ENCODE measurements at places on chromosomes 11 and 22.
A peak's percentile ranks its signal among the peaks of the same experiment; 100 is the strongest.

DNA sequence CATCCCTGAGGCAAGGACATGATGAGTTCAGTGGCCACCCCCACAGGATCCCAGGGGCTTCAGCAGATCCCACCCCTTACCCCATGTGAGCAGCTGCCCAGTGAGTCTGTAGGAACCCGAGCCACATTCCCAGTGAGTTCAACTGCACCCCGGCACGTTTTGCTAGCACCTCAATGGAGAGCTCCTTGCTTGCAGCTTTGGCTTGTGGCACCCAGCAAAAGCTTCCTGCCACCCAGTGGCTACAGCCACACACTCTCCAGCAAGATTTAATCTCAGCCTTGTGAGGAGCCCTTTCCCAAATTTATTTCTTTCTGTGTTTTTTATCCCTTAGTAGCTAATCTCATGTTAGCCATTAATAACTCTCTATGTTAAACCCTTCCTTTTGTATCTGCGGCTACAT lies 4.0 kb downstream of the SAA1 start:
- no peak overlapping the region for H3K4me3 ChIP-seq
- H3K36me3 ChIP-seq: peaks cover 1% of the 10 kb centered on the region
- H3K27me3 ChIP-seq: no peaks in the 10 kb centered on the region
- H3K27ac ChIP-seq: no peak overlapping the region
- peaks cover 15% of the 10 kb centered on the region for H3K4me1 ChIP-seq

DNA sequence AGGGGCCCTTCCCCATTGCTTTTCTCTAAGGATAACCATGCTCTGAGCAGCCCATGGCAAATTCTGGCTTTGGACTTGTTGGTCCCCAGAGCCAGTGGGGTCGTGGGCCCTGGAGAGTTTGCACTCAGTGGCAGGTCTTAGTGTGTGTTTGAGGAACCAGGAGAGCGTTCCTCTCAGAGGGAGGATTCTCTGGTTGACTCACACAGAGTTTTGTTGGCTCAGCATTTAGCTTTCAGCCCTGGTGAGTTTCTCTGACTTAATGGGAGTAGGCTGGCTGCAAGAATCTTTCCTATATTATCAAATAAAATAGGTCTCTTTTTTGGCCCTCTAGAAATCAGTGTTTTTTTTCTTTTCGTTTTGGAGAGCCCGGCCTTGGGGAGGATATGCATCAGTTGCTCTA lies 20.9 kb downstream of the ST14 start:
- no peak overlapping the region for H3K27ac ChIP-seq
- H3K27me3 ChIP-seq: peaks cover 11% of the 10 kb centered on the region
- no peak overlapping the region for H3K4me3 ChIP-seq
- DNase-seq: no peak

DNA sequence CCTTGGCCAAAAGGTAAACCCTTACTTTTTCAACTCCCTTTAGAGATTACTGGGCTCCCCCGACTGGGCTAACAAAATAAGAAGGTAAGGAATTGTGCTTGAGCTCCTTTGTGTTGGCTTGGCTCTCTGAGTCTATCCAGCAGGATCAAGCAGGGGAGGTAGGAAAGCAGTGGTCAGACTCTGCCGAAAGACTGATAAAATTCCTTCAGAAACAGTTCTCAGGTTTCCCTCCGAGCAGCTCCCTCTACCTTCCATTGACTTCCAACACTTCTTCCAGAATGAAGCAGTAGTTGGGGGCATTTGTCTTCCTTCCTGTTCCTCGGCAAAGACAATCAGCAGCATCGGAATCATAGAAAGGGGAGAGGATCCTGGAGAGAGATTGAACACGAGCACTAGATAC lies 16.1 kb upstream of the CARD18 start:
- H3K27ac ChIP-seq: no peak overlapping the region
- H3K36me3 ChIP-seq: no peaks in the 10 kb centered on the region
- H3K27me3 ChIP-seq: no peaks in the 10 kb centered on the region
- H3K4me3 ChIP-seq: no peak overlapping the region
- DNase-seq: no peak
- no peaks in the 10 kb centered on the region for H3K4me1 ChIP-seq

- no peak overlapping the region for H3K27ac ChIP-seq
- H3K4me3 ChIP-seq: no peak overlapping the region
- no peak for DNase-seq
- H3K36me3 ChIP-seq: no peaks in the 10 kb centered on the region
Observed at GRCh38 chr11:8025816-8026215, 38.7 kb downstream of the EIF3F start.

DNA sequence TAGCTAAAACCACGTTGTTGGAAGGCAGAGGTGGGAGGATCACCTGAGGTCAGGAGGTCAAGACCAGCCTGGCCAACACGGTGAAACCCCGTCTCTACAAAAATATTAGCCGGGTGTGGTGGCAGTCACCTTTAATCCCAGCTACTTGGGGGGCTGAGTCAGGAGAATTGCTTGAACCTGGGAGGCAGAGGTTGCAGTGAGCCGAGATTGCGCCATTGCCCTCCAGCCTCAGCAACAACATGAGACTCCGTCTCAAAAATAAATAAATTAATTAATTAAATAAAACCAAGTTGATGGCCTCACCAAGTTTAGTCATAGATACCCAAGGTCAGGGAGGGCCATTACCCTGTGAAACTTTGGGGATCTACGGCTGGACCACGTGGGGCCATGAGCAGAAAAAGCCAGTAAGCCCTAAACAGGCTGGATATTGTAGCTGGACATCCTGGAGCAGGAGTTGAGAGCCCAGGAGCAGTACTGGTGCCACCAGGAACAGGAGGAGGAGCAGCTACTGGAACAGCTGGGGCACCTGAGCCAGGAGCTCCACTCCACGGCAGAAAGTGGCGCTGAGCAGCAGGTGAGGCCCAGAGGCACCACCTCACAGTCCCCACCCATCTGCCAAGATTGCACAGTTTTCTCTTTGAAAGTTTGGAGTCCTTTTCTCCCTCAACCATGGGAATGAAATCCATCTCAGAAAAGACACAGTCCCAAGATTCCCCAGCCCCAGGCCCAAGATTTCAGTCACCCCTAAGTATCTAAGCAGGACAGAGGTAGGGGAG lies 50.5 kb downstream of the BTG4 start:
- H3K36me3 ChIP-seq: no peaks in the 10 kb centered on the region
- H3K4me1 ChIP-seq: no peaks in the 10 kb centered on the region
- no peak overlapping the region for H3K4me3 ChIP-seq
- H3K27ac ChIP-seq: no peak overlapping the region

DNA sequence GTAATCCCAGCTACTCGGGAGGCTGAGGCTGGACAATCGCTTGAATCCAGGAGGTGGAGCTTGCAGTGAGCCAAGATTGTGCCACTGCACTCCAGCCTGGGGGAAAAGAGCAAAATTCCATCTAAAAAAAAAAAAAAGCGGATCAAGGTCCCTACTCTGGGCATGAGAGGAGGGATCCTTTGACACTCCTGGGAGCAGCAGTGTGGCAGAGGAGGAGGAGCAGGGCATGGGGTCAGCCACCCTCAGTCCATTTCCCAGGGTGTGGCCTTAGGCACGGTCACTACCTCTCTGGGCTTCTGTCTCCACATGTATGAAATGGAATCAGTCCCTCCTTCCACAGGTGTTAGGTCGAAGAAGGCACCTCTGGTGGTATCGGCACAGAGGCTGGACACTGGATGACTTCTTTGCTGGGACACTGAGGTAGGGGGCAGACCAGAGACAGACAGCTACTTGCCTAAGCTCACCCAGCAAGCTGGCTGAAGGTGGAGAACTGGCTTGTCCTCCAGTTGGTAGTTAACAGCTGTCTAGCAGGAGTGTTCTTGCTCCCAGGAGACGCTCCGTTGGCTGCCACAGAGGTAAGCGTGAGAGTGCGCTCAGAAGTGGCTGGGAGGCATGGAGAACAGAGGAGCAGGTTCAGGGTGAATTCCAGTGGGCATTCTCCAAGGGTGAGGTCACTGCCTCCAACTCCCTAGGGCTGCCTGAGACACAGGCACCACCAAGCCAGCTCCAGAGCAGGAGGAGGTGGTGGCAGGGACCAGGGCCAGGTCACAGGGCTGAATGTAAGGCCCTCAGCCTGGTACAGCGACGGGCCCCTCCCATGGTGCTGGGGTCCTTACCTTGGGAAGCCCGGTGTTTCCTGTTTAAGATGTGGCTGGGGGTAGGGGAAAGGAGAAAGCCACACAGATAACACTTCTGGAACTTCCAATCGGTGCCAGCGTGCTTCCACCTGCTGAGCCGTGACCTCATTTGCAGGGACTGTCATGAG lies 19.5 kb downstream of the TXN2 start:
- peaks cover 7% of the 10 kb centered on the region for H3K36me3 ChIP-seq
- no peak overlapping the region for H3K27ac ChIP-seq
- no peak for DNase-seq
- H3K27me3 ChIP-seq: no peaks in the 10 kb centered on the region

DNA sequence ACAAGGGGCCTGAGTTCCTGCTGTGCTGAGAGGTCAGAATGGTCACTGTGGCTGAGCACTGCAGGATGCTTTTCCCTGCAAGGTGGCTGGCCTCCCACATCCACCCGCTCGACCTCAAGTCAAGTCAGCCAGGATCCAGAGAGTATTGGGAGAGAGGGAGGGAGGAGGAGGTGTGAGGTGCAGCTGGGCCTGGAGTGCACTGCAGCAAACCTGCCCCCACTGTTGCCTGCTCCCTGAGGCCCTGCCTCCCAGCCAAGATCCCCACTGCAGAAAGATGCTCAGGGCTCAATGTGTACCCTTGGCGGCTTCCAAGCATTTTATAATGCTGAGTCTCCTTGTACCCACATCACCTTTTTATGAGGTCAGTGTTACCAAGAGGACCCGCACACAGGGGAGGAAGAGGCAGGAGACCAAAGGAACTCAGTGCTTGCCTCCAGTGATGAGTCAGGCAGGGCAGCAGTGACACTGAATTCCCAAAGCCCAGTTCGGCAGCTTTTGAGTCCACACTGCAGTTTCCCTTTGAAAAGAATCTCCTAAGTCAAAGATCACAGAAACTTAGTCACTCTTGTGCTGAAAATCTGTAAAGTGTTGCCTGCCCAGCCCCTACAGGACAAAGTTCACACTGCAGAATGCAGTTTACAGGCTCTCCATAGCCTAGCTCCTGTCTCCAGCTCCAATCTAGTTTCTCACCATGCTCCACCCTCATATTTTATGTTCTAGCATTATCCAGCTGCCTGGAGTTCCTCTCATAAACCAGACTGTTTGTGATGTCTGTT lies 3.1 kb downstream of the ENDOD1 start:
- H3K36me3 ChIP-seq: peaks cover 23% of the 10 kb centered on the region
- H3K4me3 ChIP-seq: no peak overlapping the region
- H3K4me1 ChIP-seq: peaks cover 80% of the 10 kb centered on the region
- H3K27ac ChIP-seq: peak overlapping the region; percentile 8
- no peaks in the 10 kb centered on the region for H3K27me3 ChIP-seq

GRCh38 chr11:67504005-67504949 lies 886 bp downstream of the PITPNM1 start:
- peak overlapping the region; percentile 93 for H3K4me3 ChIP-seq
- H3K27me3 ChIP-seq: no peaks in the 10 kb centered on the region
- H3K36me3 ChIP-seq: peaks cover 47% of the 10 kb centered on the region
- peak overlapping the region; percentile 84 for H3K27ac ChIP-seq
- peak; percentile 49 for DNase-seq
- H3K4me1 ChIP-seq: peaks cover 54% of the 10 kb centered on the region

DNA sequence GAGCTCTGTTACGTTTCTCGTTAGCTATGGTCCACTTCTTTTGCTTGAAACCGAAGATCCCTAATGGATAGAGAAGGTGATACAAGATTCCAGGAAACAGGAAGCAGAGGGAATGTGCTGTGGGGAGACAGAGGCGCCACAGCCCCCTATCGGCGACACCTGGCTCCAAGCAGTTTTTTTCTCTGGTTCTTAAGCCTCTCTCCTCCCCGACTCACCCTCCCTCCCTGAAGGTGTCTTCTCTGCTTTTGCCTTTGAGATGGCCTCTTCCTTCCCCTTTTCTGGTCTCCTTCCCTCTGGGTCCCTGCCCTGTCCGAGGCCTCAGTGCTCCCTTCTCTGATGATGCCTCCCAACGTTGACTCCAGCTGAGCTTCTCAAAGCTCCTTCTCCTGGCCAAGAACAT lies 14.2 kb upstream of the APOBEC3A start:
- H3K4me3 ChIP-seq: no peak overlapping the region
- H3K27me3 ChIP-seq: peaks cover 47% of the 10 kb centered on the region
- no peak for DNase-seq
- H3K4me1 ChIP-seq: peaks cover 27% of the 10 kb centered on the region

DNA sequence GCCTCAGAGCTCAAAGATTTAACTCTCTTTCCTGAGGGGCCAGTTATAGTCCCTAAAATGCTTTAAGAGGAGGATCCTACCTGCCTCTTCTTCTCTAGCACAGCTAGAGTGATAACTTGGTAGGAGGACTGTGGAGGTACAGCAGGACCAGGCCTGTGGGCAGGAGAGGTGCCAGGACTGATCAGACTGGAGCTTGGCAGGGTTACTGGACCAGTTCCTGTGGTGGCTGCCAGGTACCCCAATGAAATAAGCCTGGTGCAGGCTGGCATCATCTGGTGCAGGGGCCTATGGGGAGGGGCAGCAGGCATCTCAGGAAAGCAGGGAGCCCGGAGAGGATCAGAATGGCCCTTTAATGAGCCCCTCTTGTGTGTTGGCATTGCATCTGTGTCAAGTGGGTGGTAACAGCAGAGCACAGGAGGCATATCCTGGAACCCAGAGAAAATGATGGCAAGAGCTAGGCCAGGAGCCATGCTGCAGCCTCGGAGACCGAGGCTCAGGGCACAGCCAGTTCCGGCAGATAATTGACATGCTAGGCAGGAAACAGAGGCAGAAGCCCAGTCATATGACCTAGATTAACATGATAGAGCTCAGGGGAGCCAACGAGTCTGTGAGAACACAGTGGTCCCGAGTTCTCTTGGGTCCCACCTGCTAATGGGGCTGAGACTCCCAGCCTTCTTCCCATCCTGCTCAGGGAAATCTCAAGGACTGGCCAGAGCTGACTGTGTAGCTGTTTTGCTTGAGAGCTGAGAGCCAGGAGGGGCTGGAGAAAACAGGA lies 187.5 kb upstream of the ZBED5 start:
- no peaks in the 10 kb centered on the region for H3K27me3 ChIP-seq
- H3K36me3 ChIP-seq: no peaks in the 10 kb centered on the region
- no peaks in the 10 kb centered on the region for H3K4me1 ChIP-seq

DNA sequence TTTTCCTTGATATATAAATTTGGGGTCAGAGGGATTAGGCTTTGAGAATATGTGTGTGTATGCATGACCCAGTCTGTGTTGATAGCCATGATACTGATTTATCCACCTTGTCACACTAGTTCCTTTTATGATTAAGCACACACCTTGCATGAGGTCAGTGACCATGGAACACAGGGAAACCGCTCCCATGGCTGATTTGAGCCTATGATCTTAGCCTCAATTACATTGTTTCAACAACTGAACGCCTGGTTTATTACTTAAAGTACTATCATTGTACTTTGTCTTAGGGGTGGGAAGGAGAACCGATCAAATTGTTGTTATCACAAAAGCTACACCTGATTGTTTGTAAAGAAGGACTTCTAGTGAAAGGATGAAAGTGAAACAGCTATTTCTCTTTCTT lies 70.7 kb downstream of the ARFGAP2 start:
- no peak overlapping the region for H3K27ac ChIP-seq
- no peaks in the 10 kb centered on the region for H3K4me1 ChIP-seq
- H3K27me3 ChIP-seq: no peaks in the 10 kb centered on the region
- no peak for DNase-seq
- H3K4me3 ChIP-seq: no peak overlapping the region

DNA sequence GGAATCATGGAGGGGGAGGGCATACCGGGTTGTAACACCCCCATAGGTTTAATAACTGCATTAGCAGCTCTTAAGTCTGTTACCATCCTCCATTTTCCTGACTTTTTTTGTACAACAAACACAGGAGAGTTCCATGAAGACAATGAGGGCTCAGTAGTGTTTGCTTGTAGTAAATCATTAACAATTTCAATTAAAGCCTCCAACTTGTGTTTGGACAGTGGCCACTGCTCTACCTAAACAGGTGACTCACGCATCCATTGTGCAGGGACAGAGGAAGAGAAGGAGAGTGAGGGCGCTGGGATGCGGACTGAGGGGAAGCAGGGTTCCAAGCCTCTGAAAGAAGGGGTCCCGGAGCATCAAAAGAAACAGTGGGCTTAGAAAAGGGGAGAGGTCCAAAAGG lies 21.3 kb upstream of the MTNR1B start:
- no peaks in the 10 kb centered on the region for H3K4me1 ChIP-seq
- H3K27ac ChIP-seq: no peak overlapping the region
- no peaks in the 10 kb centered on the region for H3K27me3 ChIP-seq
- no peak overlapping the region for H3K4me3 ChIP-seq
- no peak for DNase-seq

Measured in activated CD4-positive, alpha-beta memory T cell treated with anti-CD3 and anti-CD28 coated beads, Interleukin-2, amount 10 ng/mL, durations not matched to agents 7 days and 5 days (primary cell).